Activated T-cell treated with anti-CD3 and anti-CD28 coated beads, Interleukin-2, amount 50 U/mL, for 24 hours (primary cell): ENCODE measurements at places on chromosomes 5 and 9.

- H3K4me3 ChIP-seq = no peak overlapping the region
- no peaks in the 10 kb centered on the region for H3K36me3 ChIP-seq
- H3K27me3 ChIP-seq = peaks cover 26% of the 10 kb centered on the region
- DNase-seq = no peak
Observed at GRCh38 chr5:6535594-6535993, 86.9 kb downstream of the UBE2QL1 start.

- no peak overlapping the region for H3K27ac ChIP-seq
- peaks cover 3% of the 10 kb centered on the region for H3K27me3 ChIP-seq
- no peak for DNase-seq
Observed at GRCh38 chr9:82052081-82052480, 63.5 kb downstream of the SPATA31D1 start.

- no peak for DNase-seq
- no peaks in the 10 kb centered on the region for H3K4me1 ChIP-seq
- H3K27ac ChIP-seq = no peak overlapping the region
- no peaks in the 10 kb centered on the region for H3K27me3 ChIP-seq
- no peaks in the 10 kb centered on the region for H3K36me3 ChIP-seq
Observed at GRCh38 chr5:179378116-179378440, 32.8 kb upstream of the ADAMTS2 start.

DNA sequence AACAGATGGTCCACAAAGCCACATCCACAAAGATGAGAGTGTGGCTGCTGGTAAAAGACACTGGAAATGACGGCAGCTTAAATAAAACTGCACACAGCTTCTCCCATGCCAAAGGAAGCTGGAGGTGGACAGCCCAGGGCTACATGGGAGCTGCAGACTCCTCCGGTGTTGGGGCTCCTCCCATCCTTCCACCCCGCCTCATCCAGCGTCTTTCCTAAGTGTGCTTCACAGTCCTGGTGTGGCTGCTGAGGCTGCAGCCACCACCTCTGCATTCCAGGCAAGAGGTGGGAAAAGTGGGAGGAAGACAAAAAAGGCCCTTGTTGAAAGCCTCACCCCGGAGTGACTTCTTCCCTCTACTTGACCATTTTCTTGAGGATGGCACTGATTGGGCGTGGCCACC is 37.0 kb upstream of the IRX4 start:
- H3K27ac ChIP-seq = no peak overlapping the region
- peaks cover 17% of the 10 kb centered on the region for H3K27me3 ChIP-seq
- H3K36me3 ChIP-seq = no peaks in the 10 kb centered on the region

DNA sequence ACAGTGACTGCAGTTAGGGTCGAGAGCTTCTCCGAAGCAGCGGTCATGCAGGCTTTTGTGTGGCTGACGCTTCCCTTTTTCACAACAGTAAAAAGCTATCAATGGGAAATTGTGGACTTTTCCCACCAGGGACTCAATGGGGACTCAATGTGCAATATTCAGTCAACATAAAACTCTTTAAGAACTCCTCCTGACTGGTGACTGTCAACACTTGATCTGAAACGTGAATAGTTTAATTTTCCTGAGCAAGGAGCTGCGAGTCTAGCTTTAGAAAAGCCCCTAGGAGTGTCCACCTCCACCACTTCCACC is 28.7 kb downstream of the EXOC3 start:
- H3K36me3 ChIP-seq = peaks cover 45% of the 10 kb centered on the region
- peaks cover 4% of the 10 kb centered on the region for H3K27me3 ChIP-seq
- H3K4me3 ChIP-seq = peak overlapping the region; percentile 88
- peak overlapping the region; percentile 92 for H3K27ac ChIP-seq
- peaks cover 30% of the 10 kb centered on the region for H3K4me1 ChIP-seq
- DNase-seq = no peak

DNA sequence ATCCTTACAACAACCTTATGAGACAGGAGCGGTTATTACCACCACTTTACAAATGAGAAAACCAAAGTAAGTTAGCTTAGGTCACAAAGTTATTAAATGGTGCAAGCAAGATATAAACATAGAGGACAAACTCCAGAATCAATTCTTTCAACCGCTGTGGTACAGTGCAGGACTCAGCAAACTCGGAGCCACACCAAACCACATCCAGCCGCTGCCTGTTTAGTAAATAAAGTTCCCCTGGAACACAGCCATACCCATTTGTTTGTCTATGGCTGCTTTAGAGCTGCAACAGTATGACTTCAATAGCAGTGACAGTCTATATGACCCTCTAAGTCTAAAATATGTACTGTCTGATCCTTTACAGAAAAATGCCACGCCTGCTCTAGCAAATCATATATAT is 1567.2 kb upstream of the WWC1 start:
- no peaks in the 10 kb centered on the region for H3K4me1 ChIP-seq
- no peaks in the 10 kb centered on the region for H3K27me3 ChIP-seq
- no peak overlapping the region for H3K4me3 ChIP-seq
- H3K36me3 ChIP-seq = no peaks in the 10 kb centered on the region

DNA sequence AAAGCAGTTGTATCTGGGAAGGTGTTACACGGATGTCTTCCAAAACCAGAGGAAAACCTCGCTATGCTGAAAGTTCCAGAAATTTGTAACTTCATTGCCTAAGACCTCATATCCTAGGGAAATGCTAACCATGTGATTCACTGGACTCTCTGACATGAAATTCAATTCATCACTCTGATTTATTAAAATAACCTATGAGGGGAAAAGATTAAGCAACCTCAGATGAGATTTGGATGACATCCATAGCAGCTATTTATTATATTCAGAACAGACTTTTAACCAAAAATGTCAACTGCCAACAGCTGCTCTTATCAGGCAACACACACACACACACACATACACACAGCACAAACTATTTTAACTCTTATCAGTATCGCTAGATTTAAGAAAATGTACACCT is 1006.4 kb upstream of the CTNND2 start:
- H3K27me3 ChIP-seq = no peaks in the 10 kb centered on the region
- H3K36me3 ChIP-seq = no peaks in the 10 kb centered on the region
- no peaks in the 10 kb centered on the region for H3K4me1 ChIP-seq
- no peak overlapping the region for H3K4me3 ChIP-seq
- no peak for DNase-seq
- no peak overlapping the region for H3K27ac ChIP-seq

DNA sequence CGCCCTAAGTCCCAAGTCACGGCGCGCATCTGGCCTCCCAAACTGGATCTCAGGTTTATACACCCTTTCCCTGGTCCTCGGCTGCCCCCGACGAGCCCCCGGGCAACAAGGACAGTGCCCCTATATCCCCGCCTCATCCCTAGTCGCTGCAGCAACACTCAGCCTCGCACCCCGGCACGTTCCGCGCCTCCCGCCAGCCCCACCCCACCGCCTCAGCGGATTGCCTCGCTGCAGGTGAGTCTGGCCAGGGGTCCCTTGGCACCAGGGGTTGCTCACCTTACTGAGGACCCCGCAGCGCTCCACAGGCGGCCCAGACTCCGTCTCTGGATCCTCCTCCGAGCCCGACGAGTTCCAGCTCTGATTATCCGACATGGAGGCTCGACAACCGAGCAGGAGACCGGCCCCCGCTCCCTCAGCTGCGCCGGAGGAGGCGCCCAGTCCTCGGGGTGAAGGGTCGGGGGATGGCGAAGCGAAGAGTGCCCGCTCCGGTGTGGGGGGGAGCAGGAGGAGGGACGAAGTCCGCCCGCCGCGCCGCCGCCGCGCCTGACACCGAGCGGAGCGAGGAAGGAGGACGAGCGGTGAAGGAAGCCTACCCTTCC is 494 bp downstream of the CERT1 start:
- no peaks in the 10 kb centered on the region for H3K27me3 ChIP-seq
- H3K36me3 ChIP-seq = peaks cover 44% of the 10 kb centered on the region
- DNase-seq = no peak
- H3K4me1 ChIP-seq = peaks cover 60% of the 10 kb centered on the region
- H3K4me3 ChIP-seq = peak overlapping the region; percentile 93
- H3K27ac ChIP-seq = peak overlapping the region; percentile 98
